Activated naive CD4-positive, alpha-beta T cell treated with anti-CD3 and anti-CD28 coated beads for 36 hours (primary cell): ENCODE measurements at places on chromosomes 16 and 17. TPM values are rescaled to one million over a fixed set of nuclear protein-coding genes. Genes with fewer than 3 reads are reported as not detected.

GRCh38 chr16:27954191-27954590, 109.3 kb downstream of the GSG1L start:
- H3K4me1 ChIP-seq, result no peaks in the 10 kb centered on the region
- DNase-seq, result no peak
- H3K27ac ChIP-seq, result no peak overlapping the region
- H3K36me3 ChIP-seq, result peaks cover 1% of the 10 kb centered on the region

DNA sequence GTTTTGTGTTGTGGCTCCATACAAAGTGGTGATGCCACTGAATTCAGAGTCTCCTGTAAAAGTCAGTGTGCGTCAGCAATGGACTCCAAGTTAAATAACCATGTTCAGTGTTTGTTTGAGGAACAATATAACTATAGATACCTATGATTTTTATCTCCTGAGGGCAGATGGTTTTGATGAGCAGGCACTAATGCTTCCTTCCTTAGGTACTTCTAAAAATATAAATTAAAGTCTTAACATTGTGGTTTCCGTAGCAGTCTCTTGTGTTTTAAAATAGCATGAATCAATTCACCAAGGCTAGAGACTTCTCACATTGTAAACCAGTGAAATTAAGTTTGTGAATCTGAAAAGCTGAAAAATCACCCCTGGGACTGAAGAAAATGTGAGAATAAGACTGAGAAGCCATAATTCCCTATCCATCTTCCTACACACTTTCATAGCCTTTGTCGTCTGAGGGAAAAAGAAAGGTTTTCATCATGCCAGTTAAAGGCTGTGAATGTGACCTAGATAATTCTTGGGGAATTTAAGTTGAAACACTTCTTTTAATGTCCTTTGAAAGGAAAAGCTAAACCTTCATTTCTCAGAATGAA, 1502.9 kb downstream of the CDH11 start:
- DNase-seq, result no peak
- no peak overlapping the region for H3K27ac ChIP-seq
- no peaks in the 10 kb centered on the region for H3K36me3 ChIP-seq
- no peaks in the 10 kb centered on the region for H3K27me3 ChIP-seq
- no peaks in the 10 kb centered on the region for H3K4me1 ChIP-seq

- H3K27me3 ChIP-seq, result no peaks in the 10 kb centered on the region
- H3K27ac ChIP-seq, result no peak overlapping the region
- H3K4me3 ChIP-seq, result no peak overlapping the region
- no peak for DNase-seq
These were observed 520.7 kb upstream of the PSMD7 start for GRCh38 chr16:73775841-73776388.

GRCh38 chr17:339193-340061, 13.2 kb downstream of the RPH3AL start:
- H3K4me1 ChIP-seq, result peaks cover 21% of the 10 kb centered on the region
- no peaks in the 10 kb centered on the region for H3K27me3 ChIP-seq
- no peaks in the 10 kb centered on the region for H3K36me3 ChIP-seq

DNA sequence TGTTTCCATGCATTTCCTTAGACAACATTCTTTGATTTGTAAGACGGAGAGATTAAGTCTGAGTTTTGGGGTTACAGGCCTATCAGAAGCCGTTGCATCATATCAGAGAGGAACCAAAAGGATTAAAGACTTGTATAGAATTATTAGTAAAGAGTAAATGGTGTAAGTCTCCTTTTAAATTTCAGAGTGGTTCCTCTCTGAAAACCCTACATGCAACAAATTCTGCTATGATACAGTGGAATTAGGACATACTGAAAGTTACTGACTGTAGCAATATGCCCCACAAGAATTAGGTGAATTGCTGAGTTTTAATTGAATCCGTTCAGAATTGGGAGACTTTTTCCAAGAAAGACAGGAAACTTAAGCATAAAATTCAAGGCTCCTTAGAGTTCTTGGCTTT, 221.6 kb downstream of the FTO start:
- H3K4me1 ChIP-seq, result peaks cover 11% of the 10 kb centered on the region
- peaks cover 3% of the 10 kb centered on the region for H3K36me3 ChIP-seq
- no peaks in the 10 kb centered on the region for H3K27me3 ChIP-seq
- no peak overlapping the region for H3K4me3 ChIP-seq

- H3K27me3 ChIP-seq, result peaks cover 5% of the 10 kb centered on the region
- peaks cover 39% of the 10 kb centered on the region for H3K4me1 ChIP-seq
- no peak overlapping the region for H3K4me3 ChIP-seq
- DNase-seq, result no peak
These were observed 13.8 kb upstream of the SP2 start for GRCh38 chr17:47882247-47882646.

GRCh38 chr16:87033021-87033471, 284.1 kb downstream of the C16orf95 start:
- no peak overlapping the region for H3K27ac ChIP-seq
- DNase-seq, result no peak
- no peaks in the 10 kb centered on the region for H3K4me1 ChIP-seq
- H3K4me3 ChIP-seq, result no peak overlapping the region
- no peaks in the 10 kb centered on the region for H3K27me3 ChIP-seq
- H3K36me3 ChIP-seq, result no peaks in the 10 kb centered on the region

The ZFP3 gene
- 0.62 TPM for total RNA-seq

The CA4 gene
- total RNA-seq, result not detected

The SPATA32 gene
- 0.12 TPM for total RNA-seq

The ARL5C gene
- not detected for total RNA-seq

The PRSS33 gene
- 0.12 TPM for total RNA-seq

The FNDC8 gene
- total RNA-seq, result not detected

The KRT16 gene
- total RNA-seq, result not detected

The TP53TG3F gene
- not detected for total RNA-seq
